ENCODE measurements at places on chromosomes 6 and 20.

DNA sequence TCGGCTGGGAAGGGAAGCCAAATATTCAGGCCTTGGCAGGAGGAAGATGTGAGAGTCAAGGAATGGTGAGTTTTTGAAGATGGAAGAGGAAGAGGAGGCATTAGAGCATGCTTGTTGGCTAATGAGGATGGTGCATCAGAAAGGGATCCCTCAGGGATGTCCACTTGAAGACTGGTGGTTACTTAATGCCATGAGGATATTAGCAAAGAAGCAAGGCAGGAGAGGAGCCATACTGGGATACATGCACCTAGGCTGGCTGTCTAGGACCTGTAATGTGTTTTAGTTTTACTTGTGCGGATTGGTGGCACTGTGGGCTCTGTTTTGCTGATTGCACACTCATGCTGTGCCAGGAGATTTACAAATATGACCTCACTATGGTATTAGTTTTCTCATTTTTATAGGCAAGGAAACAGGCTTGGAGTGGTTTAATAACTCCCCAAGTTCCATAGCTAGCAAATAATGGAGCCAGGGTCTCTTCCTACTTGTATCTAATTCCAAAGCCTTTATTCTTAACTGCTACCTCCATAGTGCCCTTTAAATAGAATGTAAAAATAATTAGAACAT lies 37.8 kb downstream of the NCOA7 start:
- no peak for ATAC-seq

DNA sequence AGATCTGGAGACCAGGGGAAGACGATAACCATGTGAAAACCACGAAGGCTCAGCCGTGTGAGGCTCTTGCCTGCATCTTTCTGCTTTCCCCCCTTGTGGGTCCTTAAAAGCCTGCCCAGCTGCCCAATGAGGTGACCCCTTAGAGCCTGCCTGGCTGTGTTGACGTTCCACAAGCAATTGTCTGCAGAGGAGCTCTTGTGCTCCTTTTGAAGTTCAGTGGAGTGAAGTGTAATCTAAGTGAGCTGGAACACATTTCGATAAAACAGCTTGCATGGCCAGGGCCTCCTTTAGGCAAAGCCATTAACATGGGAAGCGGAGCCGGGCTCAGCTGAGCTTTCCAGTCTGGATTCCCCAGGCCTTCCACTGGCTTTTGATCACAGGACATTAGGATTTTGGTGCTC lies 27.3 kb upstream of the TCP11 start:
- ATAC-seq, result no peak

GRCh38 chr6:170464524-170464979 lies 88.6 kb downstream of the PSMB1 start:
- no peak for ATAC-seq

DNA sequence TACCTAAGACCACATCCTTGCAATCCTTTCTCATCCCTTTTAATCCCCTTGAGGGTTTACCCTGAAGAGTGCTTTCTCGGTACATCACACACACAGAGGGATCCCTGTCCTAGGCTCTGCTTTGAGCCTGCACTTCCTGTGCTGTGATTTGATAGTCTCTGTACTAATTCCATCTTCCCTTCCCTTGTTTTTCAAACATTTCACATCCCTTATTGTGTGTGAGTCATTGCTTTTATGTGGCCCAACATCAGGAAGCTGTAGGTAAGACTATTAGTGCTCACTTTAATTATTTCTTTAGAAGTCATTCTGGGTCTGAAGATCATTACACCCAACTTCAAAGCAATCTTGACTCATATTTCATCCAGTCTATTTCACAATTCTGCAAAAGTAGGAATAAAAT lies 57.2 kb upstream of the ANKEF1 start:
- ATAC-seq, result no peak

GRCh38 chr6:163457637-163458561 lies 43.4 kb downstream of the QKI start:
- peak; percentile 97 for ATAC-seq

- ATAC-seq, result no peak
Measured at GRCh38 chr6:87869064-87869905, 167.3 kb upstream of the AKIRIN2 start.

GRCh38 chr6:32882879-32883250 lies 28.9 kb downstream of the PSMB9 start:
- no peak for ATAC-seq

GRCh38 chr20:61120595-61121515 lies 131.2 kb upstream of the CDH4 start:
- ATAC-seq, result no peak

- ATAC-seq, result peak; percentile 39
Measured at GRCh38 chr6:133340557-133340956, 99.4 kb downstream of the EYA4 start.

DNA sequence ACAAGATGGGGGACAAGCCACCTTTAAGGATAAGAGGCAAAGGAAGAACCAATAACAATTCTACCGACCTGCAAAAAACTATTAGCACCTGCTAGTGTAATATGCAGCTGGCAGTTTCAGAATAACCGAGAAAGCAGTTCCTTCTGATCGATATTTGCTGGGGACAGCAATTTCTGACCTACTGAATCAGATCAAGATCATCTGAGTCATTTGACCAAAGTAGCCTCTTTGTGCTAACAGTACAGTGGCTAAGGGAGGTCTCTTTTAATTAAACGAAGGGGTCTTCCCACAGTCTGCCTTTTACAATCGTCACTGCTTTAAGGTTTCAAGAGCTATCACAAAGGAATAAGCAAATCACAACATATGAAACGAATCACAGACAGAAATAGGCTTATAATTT lies 318.9 kb downstream of the BTBD9 start:
- ATAC-seq, result no peak

DNA sequence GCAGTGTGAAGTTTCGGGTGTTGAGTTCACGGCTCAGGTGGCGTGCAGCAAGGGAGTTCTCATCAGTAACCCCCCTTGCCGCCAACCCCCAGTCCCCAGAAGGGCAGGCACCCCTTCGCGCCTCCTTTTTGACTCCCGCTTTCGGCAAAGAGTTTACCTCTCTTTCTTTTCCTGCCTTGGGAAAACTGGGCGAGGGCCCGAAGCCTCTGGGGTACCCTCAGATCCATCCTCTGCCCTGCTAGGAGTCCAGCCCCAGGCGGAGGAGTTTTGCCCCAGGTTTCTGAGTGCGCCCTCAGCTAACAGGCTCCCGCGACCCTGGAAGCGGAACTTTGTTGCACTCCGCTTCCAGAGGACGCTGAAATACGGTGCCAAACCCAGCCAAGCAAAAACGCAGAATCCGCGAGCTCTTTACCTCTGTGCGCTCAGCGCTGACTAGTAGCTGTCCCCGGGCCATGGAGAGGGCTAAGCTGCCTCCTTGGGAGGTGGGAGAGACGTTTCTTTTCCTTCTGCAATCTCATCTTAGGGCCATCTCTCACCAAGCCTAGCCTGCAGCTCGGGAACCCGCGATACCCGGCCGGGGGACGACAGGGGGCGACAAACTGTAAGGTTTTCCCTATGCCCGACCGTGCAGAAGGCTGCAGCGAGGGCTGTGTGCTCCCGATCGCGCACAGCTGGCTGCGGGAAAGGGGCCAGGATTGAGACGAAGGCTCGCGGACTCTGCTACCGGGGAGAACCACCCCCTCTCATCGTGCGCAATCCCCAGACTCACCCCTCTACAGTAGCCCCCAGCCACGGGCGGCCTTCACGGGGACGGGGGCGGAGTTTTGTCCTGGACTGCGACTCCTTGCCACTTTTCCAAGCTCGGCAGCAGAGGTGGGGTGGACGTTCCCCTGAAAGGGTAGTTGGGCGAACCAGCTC lies 2.7 kb upstream of the PAX1 start:
- peak; percentile 97 for ATAC-seq

DNA sequence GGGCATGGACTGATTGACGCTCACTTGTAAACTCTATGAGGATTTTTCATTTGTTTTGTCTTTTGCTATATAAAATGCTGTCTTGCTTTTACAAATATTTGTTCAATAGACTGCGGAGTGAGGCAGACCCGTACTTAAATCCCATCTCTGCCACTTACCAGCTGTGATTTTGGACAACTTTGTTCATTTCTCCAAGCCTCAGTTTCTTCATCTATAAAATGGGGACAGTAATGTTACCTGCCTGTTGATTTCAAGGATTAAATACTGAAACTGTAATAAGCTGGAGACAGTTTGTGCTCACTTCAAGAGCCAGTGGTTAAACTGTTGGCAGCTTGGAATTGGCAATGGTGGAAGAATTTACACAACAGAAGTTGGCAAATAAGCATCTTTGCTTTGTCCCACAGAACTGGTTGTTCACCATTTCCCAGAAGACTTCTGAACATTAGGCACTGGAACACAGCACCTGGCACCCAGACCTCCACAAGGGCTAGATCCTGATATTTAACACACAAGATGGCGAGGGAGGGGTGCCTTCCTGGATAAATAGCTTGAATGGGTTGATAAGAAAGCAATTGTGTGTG lies 479.2 kb downstream of the QKI start:
- ATAC-seq, result no peak

Measured in SK-N-SH treated with all-trans-retinoic acid at 6 μM for 48 hours (cell line).